ENCODE measurements at places on chromosomes 11 and 22.

- DNase-seq: peak; percentile 54
Observed at GRCh38 chr11:78795621-78796261, 221.1 kb upstream of the NARS2 start.

- DNase-seq: peak; percentile 61
Observed at GRCh38 chr11:62556108-62556874, 9.7 kb upstream of the AHNAK start.

DNA sequence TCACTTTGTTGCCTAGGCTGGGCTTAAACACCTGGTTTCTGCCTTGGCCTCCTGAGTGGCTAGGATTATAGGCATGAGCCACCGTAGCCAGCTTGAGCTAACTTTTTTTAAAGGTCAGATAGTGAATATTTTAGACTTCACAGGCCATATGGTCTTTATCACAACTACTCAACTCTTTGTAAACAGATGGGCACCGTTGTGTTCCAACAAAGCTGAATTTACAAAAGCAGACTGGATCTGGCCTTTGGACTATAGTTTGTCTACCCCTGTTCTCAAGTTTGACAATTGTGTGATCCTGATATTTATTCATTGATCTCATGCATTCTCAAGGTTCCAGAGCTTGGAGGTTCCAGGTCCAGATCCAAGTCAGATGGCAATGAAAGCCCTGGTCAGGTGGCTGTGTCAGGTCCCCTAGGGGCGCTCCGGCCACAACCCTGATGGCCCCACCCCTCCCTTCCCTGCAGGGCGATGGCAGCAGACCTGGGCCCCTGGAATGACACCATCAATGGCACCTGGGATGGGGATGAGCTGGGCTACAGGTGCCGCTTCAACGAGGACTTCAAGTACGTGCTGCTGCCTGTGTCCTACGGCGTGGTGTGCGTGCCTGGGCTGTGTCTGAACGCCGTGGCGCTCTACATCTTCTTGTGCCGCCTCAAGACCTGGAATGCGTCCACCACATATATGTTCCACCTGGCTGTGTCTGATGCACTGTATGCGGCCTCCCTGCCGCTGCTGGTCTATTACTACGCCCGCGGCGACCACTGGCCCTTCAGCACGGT lies 15.8 kb downstream of the P2RY2 start:
- no peak for DNase-seq

DNA sequence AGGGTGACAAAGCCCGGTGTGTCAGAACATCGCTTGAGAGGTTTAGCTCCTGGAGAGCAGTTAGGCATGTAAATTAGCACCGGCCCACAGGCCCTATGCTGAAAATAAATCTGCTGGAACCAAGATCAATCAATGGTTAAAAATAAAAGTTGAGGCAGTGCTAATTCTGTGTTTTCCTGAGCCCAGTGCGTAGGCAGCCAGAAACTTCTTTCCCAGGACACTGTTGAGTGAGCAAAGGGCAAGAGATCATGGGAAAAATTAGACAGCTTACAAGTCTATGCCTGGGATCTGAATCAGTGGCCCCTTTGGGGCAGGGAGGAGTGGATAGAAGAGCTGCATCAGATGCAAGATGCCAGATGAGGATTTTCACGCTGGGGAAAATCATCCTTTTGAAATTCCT lies 539.2 kb downstream of the BUD13 start:
- no peak for DNase-seq

DNA sequence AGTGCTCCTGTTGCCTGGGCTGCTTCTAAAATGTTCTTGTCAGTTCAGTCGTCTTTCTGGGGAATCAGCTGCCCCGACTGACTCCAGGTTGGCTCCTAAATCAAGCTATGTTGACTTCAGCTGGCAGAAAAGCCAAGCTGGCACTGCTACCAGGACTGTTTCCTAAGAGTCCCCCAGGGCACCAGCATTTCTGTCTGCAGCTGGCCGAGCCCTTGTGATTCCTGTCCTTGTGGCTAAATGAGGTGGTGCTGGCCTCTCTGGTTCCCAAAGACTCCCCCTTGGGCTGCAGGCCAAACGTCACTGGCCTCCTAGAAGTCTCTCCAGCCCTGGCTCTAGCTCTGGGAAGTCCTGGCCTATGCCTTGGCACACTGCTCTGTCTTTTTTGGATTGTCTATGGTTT lies 31.1 kb downstream of the GRAMD1B start:
- peak; percentile 34 for DNase-seq

- no peak for DNase-seq
Observed at GRCh38 chr11:119589001-119589400, 140.0 kb downstream of the NECTIN1 start.

GRCh38 chr11:1989953-1990352 lies 7.7 kb downstream of the H19 start:
- no peak for DNase-seq

GRCh38 chr11:35260342-35260985 lies 121.5 kb downstream of the CD44 start:
- no peak for DNase-seq

- no peak for DNase-seq
Observed at GRCh38 chr22:17366830-17367229, 2.4 kb upstream of the CECR2 start.

- no peak for DNase-seq
Observed at GRCh38 chr11:7575841-7576725, 62.3 kb downstream of the PPFIBP2 start.

DNA sequence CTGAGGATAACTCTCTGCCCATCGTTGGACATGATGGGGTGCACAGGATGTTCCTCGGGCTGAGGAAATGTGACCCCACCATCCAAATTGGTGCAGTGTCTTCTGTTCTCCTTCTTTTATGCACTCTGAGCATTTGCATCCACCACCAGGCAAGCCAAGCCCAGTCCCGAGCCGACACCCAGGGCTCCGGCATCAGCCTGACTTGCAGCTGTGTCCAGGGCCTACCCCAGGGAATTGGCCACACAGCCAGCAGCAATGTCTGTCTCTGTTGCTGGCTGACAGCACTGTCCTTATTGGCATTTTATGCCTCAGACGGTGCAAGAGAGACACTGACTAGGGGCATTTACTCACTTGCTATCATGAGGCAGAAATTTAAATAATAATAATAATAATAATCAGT lies 25.4 kb upstream of the CPT1A start:
- DNase-seq: no peak

DNA sequence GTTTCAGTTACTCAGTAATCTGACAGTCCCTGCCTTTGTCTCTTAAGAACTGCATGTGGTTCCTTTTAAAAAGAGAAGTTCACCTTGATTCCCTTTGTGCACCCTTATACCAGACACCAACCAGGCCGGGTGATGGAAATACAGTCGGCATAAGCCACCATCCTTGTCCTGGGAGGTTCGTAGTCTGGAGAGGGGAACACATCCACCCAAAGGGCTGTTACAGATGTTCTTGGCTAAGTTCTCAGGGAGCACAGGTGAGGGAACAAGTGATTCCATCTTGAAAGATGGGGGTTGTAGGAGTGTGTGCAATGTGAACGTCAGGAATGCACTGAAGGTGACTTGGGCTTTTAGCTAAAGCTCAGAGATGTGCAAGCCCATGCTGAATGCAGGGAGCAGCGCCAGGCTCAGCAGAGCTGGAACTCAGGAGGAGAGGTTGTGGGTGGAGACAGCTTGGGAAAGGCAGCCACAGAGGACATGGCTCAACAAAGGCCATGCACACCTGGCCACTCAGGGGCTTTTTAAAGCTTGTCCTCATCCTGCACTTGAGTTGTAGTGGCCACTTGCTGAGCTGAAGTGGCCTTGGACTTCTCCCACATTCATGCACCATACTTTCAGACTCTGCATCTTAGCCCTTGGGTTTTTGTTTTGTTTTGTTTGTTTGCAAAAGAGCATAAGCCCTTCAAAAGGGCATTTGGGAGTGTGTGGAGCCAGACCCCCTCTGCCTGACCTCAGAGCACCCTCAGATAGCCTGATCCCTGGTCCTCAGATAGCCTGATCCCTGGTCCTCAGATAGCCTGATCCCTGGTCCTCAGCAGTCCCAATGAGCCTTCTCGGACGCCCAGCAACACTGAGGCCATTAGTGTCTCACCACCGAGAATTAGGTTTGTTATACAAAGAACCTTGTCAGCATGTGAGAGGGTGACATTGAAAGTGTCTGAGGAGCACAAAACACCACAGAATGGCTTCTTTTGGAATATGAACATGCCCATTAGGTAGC lies 12.7 kb upstream of the TMA7B start:
- peak; percentile 79 for DNase-seq

GRCh38 chr11:130622141-130622542 lies 173.7 kb downstream of the ADAMTS15 start:
- peak; percentile 81 for DNase-seq

GRCh38 chr22:21974058-21974649 lies 8.4 kb downstream of the TOP3B start:
- no peak for DNase-seq

Data from NCI-H2029 treated with DMSO at 0.1 percent for 48 hours (cell line).